ENCODE measurements at places on chromosomes 16 and 17. TPM values are rescaled to one million over a fixed set of nuclear protein-coding genes. Genes with fewer than 3 reads are reported as not detected.

Gene SMTNL2
- total RNA-seq, result 3.0 TPM

Gene MRPL10
- 25.3 TPM for total RNA-seq

Gene TBCD
- total RNA-seq, result 38.7 TPM

Gene GAS2L2
- total RNA-seq, result 0.93 TPM

Gene CTRL
- 0.84 TPM for total RNA-seq

Gene SNAI3
- total RNA-seq, result 0.39 TPM

Gene PYY
- total RNA-seq, result not detected

Gene KRTAP1-5
- total RNA-seq, result 0.22 TPM

Gene ABHD15
- total RNA-seq, result 8.2 TPM

Gene WNT3
- 41.1 TPM for total RNA-seq

Gene SEPTIN12
- total RNA-seq, result not detected

Gene SLC5A10
- total RNA-seq, result 1.1 TPM
